ENCODE measurements at places on chromosomes 13 and 19.

GRCh38 chr19:3361384-3362216 lies 4.8 kb upstream of the NFIC start:
- no peak for DNase-seq

DNA sequence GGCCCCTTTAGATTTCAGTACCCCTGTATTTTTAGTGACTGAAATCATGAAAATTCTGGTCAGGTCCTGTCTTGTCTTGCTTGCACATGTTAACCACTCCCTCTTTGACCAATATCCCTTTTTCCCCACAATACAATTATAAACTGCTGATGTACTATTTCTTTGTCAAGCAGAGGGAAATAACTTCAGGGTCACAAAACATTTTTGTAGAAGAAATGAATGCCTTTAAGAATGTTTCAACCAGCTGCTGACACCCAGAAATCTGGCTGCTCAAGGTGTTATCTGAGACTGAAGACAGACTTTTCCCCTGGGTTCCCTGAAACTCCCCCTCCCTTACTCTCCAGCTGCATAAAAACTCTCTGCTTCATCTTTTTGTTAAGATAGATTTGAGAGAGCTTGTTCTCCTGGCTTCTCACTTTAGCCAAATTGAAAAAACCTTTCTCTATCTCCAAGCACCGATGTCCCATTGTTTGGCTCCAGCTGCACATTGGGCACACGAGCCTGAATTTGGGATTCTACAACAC lies 18.4 kb upstream of the ACOD1 start:
- DNase-seq: no peak

- DNase-seq: no peak
Observed at GRCh38 chr19:21593934-21594820, 88.8 kb downstream of the ZNF429 start.

- DNase-seq: peak; percentile 32
Observed at GRCh38 chr19:43901395-43902390, 33.4 kb downstream of the ZNF45 start.

GRCh38 chr19:17339088-17339741 lies 1.9 kb downstream of the GTPBP3 start:
- DNase-seq: no peak

DNA sequence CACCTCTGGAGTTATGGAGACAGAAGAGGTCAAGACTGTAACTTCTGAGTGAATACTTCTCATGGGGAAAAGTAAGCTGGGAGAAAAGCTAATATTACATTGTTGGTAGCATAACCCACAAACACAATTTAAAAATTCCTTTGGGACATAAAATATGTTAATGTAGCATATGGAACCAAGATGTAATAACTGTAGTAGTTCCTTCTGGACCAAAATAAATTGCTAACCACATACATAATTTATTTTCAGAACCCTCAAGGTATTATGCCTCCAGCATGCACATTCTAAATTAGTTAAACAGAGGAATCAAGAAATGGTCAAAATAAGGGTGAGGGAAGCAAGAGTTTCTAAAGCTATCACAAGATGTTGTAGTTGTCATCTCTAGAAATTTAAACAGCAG lies 4.8 kb upstream of the RNF17 start:
- DNase-seq: no peak

GRCh38 chr19:15260939-15261338 lies 28.7 kb upstream of the EPHX3 start:
- DNase-seq: no peak

- no peak for DNase-seq
Observed at GRCh38 chr13:114249077-114249476, 14.4 kb downstream of the CDC16 start.

- DNase-seq: no peak
Observed at GRCh38 chr19:46616631-46617322, 8.1 kb downstream of the PTGIR start.

DNA sequence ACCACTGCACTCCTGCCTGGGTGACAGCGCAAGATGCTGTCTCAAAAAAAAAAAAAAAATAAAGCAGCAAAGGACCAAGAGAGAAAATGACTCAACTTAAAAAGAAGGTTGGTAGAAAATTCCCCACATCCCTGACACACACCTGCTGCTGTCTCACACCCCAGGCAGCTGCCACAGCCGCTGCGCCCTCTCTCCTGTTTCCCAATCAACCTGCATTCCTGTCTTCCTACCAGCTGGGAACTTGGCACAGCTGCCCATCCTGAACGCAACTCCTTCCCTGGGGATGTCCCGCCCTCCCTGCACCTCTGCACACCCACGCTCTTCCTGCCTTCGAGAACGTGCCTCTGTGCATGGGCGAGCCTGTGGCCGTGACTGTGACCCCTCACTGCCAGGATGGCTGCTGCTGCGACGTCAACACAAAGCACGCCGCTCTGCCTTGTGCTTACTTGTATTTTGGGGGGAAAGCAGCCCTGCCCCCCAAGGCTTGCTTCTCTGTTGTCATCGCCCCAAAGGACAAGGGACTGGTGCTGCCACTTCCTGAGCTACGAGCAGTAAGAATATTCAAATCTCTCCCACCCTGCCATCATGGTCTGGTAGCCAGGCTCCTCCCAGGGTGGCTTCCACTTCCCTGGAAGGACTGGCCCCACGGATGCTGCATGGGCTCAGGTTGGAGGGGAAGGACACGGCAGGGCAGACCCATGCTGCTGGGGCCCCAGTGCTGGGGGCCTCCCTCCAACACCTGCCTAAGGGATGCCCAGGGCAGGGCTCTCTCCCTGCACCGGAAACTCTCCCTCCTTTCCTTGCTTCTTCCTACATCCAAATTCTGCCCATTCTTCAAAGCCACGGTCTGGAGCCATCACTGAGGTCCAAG lies 20.7 kb downstream of the SH3GL1 start:
- no peak for DNase-seq

DNA sequence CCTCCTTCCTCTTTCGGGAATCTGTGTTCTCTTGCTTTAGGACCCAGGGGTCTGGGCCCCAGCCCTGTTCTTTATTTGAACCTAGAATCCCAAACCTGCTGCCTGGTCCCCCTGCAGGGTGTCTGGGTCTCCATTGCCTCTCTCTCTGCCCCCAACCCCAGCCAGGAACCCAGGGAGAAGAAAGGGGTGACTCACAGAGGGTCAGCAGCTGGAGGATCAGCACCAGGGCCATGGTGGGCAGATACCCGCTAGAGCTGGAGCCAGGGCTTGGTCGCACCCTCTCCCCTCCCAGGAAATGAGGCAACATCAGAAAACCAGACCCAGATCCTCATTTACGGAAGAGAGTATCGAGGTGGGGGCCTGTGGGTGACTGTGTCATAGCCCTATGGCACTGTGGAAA lies at the start of gene OSCAR:
Gene OSCAR, minus strand, starts transcription at position 243 of the 400 bp plus-strand sequence. Its CDS starts 11 bp downstream, at position 232.
- DNase-seq: no peak

DNA sequence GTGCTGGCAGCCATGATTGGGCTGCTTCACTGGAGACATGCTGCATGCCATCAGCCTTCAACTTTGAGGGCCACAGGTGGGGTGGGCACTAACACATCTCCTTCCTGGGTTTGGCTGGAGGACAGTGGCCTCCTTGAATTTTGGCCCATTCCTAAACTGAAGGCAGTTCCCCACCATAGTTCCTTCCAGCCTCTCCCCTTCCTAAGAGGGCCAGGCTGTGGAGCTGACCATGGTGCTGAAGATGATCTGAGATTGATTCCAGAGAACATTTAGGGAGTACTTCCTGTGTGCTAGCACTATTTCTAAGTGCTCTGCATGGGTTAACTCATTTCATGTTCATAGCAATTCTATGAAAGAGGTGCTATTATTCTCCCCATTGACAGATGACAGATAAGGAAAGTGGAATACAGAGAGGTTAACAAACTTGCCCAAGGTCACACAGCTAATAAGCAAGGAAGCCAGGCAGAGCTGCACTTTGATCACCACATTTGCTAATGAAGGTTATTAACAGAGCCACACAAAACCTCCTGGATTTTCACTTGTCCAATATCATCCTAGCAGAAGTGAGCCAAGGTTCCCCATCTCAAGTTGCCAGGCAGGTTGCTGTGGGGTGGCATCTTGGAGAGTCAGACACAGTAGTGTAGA lies 175.3 kb downstream of the ZIC5 start:
- no peak for DNase-seq

DNA sequence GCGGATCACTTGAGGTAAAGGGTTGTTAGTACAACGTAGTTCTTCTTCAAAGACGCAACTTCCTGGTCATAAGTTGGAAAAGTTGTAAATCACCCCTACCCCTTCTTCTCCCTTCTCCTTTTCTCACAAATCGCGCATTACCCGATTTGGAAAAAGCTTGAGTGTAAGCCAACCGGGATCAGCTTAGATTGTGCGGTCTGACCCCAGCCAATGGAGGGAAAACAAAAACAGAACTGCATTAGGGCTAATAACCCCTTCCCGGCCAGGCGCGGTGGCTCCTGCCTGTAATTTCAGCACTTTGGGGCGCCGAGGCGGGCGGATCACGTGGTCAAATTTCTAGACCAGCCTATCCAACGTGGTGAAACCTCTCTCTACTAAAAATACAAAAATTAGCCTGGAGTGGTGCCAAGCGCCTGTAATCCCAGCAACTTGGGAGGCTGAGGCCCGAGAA lies 806 bp downstream of the ZNF90 start:
- no peak for DNase-seq

DNA sequence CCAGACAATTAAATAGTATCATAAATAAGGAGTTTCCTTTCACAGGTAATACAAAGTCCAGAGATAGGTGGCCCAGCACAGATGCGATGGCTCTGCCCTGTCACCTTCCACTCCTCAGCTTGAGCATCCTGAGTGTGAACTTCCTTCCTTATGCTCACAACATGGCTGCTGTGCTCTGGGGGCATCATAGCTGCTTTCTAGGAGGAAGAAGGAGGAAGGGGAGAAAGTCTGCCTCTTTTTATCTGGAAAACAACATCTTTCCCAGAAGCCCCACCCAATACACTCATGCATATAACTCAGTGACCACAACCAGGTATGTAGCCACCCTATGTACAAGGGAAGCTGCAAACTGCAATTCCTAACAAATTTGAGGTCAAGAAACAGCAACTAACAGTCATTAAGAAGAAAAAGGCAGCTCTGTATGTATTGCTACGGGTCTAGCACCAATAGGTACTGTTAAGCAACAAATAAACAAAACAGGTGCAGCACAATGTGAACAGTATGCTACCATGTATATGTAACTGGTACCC lies 201.2 kb upstream of the UBL3 start:
- DNase-seq: no peak

DNA sequence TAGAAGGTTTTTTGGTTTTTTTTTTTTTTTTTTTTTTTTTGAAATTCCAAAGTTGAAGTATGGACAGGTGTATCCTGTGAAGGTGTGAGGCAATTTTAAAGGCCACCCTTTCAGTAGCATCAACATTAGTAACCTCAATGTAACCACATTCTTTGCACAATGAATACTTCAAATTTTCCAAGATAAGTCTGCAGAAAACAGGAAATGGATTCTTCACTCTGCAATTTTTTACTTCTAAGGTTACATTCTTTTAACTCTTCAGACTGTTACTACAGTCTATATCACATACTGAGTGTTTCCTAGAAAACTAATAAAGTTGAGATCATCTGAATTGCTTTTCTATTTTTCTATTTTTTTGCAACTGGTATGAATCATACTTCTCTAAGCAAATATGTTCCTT lies 569.0 kb upstream of the GPC6 start:
- DNase-seq: no peak

DNA sequence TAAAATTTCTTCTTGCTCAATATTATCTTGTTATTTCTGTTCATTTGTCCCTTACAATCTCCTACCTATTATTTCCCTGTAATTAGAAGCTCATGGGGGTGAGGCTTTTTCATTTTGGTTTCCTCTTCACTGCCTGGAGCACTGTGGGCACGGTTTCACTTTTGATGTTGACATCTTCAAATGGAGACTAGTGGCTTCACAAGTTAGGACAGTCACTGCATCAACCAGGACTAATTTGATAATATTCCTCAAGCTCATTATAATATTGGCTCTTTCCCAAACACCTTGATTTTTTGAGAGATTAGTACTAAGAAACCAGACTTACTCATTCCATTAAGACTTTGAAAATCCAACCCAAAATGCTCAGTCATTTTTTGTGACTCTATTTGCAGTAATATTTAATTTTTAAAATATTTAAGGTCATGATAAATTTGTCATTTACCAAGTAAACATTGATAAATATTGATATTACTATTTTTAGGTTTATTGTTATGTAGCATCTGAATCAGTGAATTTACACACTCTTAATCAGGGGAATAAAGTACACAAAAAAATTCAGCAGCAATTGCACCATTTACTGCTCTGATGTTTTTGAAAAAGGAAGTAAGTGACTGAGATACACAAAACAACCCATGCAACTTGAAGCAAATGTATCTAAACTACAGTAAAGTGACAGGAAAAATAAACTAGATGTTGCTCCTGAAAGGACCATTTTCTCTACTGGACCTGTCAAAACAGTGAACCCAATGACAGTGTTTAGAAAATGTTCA lies 28.8 kb upstream of the RCBTB2 start:
- DNase-seq: no peak

GRCh38 chr13:48000559-48001113 lies 437 bp downstream of the SUCLA2 start:
- DNase-seq: no peak

DNA sequence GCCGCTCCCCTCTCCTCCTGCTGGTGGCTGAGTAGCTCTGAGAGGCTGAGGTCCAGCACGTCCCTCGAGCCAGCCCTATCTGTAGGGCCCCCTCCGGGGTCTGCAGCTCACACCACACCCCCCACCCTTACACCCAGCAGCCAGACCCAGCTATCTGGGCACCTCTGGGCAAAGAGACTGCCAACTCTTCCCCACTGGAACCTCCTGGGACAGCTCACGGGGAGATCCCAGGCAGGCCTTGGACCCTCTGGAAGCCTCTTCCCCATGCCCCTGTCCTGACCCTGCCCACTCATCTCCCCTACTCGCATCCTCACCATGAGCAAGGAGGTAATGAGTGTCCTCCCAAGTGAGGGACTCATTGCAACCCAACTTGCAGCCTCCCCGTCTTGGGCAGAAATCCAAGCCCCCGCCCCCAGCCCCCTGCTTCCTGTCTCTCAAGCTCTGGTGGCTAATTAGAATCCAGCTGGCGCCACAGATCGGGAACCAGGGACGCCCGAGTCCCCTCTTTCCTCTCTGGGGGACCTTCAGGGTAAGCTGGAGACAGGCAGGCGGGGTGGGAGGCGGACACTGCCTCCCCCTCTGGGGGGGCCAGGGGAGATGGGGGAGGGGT lies 22.1 kb downstream of the ADGRL1 start:
- DNase-seq: no peak

DNA sequence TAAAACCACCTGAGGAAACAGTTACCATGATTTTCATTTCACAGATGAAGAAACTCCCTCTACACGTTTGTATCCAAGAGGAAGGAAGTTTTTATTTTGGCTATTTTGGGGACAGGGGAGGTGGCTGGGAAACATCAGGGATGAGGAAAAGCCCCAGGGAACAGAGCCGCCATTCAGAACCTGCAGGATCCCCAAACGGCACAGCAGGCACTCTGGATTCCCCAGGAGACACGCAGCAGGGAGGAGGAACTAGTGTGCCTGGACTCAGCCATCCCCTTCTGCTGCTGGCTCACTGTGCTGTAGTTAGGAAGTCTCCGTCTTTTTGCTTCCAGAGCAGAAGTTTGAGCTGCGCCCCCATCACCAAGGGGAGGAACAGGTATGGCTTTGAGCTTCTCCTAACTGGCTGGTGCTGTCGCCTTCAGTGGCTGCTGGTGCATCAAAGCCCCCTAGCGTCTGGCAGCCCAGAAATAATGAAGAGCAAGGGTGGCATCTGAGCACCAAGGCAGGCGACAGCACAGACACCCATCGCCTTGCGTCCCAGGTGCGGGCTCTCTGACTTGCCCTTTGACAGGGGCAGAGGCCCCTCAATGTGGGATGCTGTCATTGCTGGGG lies 4.2 kb downstream of the NAPA start:
- DNase-seq: no peak

All from stimulated activated CD8-positive, alpha-beta memory T cell treated with anti-CD3 and anti-CD28 coated beads, Interleukin-7, amount 100 ng/mL, for 1 hour (primary cell).